NCI-H187 (cell line): ENCODE measurements at places on chromosomes 1 and 21.

- no peak for DNase-seq
These were observed 67.5 kb downstream of the DISP3 start for GRCh38 chr1:11546456-11546855.

- DNase-seq: no peak
These were observed 126.9 kb downstream of the SETD4 start for GRCh38 chr21:35933466-35933865.

- no peak for DNase-seq
These were observed 2.0 kb downstream of the QSOX1 start for GRCh38 chr1:180156631-180157091.

GRCh38 chr1:229567109-229567868, 8.8 kb upstream of the ABCB10 start:
- no peak for DNase-seq

DNA sequence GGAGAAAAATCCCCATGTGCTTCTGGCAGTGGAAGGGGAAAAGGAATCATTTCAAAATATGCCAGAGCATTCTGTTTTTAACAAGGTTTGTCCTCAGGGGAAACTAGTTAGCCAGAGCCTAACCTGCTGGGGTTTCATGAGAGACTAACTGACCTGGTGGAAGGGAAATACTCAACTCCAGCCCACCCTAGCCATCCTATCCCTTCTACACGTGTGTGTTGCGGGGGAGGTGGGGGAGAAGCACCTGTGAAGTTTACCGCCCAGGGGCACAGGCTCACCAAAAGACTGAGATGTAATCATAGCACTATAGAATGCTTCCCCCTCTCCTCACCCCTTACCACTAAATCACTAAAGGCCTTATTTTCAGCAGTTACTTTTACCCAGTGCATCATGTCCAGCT, 139.5 kb downstream of the GRIK3 start:
- no peak for DNase-seq

DNA sequence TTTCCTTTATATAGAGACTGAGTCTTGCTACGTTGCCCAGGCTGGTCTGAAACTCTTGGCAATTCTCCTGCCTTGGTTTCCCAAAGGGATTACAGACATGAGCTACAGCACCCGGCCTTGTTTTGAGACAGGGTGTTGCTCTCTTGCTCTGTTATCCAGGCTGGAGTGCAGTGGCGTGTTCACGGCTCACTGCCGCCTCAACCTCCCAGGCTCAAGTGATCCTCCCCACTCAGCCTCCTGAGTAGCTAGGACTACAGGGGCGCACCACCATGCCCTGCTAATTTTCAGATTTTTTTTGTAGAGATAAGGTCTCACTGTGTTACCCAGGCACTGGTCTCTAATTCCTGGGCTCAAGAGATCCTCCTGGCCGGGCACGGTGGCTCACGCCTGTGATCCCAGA, 14.8 kb downstream of the LCK start:
- no peak for DNase-seq

- DNase-seq: no peak
These were observed 81.2 kb upstream of the EFHD2 start for GRCh38 chr1:15328351-15329103.

GRCh38 chr21:24420689-24421088, 1186.6 kb downstream of the MRPL39 start:
- no peak for DNase-seq

DNA sequence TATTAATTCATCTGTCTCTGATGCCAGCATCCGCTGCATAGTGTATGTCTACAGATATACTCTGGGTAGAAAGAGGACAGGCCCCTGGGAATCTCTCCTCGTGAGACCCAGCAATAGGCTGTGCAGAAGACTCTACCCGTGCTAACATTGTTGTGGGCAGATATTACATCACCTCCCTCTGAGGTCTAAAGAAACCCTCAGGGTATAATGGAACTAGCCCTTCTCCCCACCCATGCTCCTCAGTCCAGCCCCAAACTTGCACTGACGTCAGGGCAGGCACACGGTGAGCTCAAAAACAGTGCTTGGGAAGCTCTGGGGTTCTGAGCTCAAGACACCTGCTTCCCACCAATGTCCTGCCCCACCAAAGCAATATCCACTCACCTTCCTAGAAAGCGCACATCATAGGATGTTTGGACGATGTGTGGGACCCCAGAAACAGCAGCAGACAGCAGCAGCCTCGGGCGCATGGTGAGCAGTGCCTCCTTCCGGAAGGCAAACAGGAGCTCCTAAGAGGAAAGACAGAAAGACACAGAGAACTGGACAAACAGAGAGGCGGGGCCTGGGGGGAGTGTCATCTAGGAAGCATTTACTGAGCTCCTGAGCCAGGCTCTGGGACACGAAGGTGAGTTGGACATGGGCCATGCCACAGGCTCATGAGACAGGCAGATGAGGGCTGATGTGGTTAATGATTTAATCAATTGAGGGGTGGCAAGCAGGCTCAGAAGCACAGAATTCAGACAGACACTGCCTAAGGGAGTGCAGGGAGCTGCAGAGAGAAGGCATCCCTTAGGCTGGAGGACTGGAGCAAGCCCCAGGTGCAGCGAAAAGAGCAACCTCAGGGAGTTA, 4.8 kb downstream of the OVGP1 start:
- DNase-seq: no peak

DNA sequence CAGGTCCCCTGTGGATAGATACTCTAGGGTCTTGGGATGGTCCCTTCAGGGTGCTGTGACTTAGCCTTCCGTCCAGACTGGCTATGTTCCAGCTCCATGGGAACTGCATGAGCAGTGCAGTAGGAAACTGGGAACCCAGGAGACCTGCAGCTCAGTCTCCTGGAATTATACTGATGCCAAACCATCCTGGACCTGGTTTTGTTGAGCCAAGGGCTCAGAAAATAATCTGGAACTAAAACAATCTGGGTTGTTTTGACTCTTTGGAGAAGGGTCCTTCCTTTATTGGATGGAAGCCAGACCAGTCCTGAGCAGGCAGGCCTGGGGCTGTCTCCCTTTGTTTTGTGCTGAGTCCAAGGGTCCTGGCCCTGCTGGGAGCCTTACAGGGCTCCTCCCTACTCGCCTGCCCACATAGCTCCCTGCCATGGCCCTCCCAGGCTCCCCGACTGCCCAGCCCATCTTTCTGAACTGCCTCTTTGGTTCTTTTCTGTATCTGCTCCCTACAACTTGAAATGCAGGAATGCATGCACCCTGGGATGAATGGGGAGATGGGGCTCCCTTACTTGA, 1.2 kb downstream of the IPO13 start:
- no peak for DNase-seq

DNA sequence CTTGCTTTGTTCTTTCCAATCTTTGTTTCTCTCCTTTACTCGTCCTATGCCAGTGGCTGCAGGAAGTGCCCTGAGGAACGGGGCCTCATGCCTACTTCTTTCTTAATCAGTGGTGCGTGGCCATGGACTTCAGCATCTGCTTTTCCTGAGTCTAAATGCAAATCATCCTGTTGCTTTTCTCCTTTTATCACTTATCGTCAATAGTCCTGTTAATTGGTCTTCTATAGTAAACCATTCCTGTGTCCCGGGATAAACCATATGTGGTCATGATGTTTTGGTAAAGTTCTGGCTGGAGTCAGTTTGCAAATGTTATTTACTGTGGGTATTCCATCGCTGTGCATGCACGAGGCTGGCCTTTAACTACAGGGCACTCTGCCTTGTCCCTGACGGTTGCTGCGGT, 47.5 kb downstream of the AGPAT3 start:
- DNase-seq: no peak

GRCh38 chr1:27455139-27455811, 34.7 kb downstream of the WASF2 start:
- no peak for DNase-seq

GRCh38 chr1:56584910-56585528, 5.7 kb upstream of the PLPP3 start:
- peak; percentile 25 for DNase-seq

GRCh38 chr1:214123061-214123784, 135.4 kb downstream of the PROX1 start:
- DNase-seq: peak; percentile 4

DNA sequence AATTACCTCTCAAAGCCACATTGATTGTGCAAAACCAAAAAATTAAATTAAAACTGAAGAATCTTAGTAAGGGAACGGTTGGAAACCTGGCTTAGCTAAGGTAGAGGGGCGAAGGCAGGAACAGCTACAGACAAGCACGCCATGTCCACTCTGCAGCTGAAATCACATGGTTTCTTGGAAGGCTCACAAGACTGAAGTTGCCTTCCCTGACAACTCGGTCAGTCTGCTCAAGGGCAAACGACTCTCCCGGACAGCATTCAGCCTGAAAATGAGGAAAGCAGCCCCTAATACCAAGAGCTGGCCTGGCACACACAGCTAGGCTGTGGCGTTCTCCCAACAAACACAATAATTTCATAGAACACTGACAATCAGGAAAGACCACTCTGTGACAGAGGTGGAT, 22.7 kb upstream of the BECN2 start:
- no peak for DNase-seq

DNA sequence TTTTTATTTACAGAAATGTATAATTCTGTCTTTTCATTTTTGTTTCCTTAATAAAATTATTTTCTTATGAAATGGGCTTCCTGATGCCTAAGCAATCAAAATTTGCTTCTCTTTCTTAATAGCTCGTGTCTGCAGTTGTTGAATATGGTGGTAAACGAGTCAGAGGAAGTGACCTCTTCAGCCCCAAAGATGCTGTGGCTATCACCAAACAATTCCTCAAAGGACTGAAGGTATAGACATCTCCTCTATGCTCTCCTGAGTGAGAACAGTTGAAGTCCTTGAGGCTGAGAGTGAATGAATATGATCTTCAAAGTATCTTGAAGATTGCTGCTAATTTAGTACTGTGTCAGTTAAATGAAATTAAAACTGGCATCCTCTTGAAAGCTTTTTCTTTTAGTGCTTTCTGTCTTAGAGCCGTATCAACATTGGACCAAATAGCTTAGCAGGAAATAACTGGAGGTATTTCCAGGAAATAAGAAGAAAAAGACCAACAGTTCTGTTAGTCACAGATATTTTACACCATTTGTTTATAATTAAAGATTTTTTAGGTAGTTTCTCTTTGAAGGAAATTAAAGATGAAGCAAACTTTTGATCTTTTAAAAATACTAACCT, 24.7 kb downstream of the VPS45 start:
- no peak for DNase-seq

- no peak for DNase-seq
These were observed 971 bp upstream of the GNG4 start for GRCh38 chr1:235650341-235651169.

- no peak for DNase-seq
These were observed 50.0 kb downstream of the MRPL37 start for GRCh38 chr1:54249819-54250435.

- DNase-seq: no peak
These were observed 113.9 kb downstream of the TOMM20 start for GRCh38 chr1:235014756-235015155.

DNA sequence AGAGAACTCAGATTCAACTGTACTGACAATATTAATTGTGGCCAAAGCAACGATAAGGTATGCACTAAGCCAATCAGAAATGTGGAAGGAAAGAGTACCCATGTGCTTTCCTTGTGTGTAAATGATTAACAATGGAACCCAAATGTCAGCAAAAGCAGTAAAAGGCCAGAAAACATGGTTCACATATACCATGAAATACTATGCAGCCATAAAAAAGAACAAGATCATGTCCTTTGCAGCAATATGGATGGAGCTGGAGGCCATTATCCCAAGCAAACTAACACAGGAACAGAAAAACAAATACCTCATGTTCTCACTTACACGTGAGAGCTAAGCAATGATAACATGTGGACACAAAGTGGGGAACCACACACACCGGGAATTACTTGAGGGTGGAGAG, 78.5 kb downstream of the SUSD4 start:
- DNase-seq: no peak

GRCh38 chr1:31651766-31652165, 7.1 kb upstream of the PEF1 start:
- DNase-seq: no peak

DNA sequence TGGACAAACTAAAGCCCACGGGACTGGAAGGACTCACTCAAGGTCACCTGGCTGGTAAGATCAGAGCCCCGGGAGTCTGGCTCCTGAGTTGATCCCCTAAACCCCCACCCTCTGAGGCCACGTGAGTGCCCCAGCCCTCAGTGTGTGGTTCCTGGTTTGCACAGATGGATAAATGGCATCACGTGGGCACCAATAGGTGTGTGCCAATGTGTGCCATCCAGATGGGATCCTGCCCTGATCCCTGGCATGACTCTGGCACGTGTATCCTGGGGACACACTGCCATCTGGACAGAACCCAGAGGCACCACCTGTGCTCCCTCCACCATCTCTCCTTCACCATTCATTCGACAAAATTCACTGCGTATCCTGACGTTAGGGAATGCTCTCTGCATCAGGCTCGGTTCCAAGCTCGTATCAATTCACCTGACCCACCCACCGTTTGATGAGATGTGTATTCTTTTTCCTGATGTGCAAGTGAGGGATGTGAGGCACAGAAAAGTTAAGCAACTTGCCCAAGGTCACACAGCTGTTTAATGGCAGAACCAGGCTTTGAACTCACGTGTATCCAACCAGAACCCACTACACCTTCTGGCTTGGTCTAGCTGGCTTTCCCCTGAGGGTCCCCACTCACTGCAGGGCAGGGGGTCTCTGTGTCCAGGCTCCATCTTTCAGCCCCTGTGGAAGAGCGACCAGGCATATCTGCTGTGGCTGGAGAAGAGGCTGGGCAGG, 49.8 kb upstream of the PAX7 start:
- DNase-seq: no peak

DNA sequence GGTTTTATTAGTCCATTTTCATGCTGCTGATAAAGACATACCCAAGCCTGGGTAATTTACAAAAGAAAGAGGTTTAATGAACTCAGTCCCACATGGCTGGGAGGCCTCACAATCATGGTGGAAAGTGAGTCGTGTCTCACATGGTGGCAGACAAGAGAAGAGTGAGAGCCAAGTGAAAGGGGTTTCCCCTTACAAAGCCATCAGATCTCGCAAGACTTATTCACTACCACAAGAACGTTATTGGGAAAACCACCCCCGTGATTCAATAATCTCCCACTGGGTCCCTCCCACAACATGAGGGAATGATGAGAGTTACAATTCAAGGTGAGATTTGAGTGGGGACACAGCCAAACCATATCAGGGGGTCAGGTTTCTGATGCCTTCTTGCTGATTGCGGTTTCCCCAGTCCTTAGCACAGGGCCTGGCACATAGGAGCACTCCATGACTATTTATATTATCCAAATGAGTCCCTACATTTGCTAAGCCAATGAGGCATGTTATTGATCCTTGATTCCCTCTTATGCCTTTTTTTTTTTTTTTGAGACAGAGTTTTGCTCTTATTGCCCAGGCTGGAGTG, 35.3 kb upstream of the PAXBP1 start:
- DNase-seq: no peak

- no peak for DNase-seq
These were observed 1.9 kb downstream of the SORT1 start for GRCh38 chr1:109395602-109396512.

GRCh38 chr1:25991937-25992688, 5.8 kb downstream of the PAFAH2 start:
- no peak for DNase-seq

DNA sequence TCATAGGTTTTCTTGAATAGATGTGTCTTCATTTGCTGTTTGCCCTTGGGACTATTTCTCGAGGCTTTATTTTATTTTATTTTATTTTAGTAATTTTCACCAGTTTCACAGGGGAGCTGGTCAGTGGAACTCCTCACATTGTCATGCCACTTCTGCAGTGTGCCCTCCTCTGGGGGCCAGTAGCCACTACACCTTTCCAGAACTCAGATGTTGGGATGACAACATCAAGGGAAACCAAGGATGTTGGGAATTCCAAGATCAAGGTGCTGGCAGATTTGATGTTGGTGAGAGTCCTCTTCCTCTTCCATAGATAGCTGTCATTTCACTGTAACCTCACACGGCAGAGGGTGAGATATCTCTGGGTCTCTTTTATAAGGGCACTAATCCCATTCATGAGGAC, 35.5 kb downstream of the SLC26A9 start:
- DNase-seq: no peak
